Naive B cell (primary cell): ENCODE measurements at places on chromosomes 4 and X. TPM values are rescaled to one million over a fixed set of nuclear protein-coding genes. Genes with fewer than 3 reads are reported as not detected.

HSD17B13 gene
- polyA plus RNA-seq: not detected

CDKL2 gene
- not detected for polyA plus RNA-seq

CCDC110 gene
- polyA plus RNA-seq: 0.16 TPM

AKAP4 gene
- not detected for polyA plus RNA-seq

MAP7D3 gene
- polyA plus RNA-seq: 0.26 TPM

GEMIN8 gene
- 24.4 TPM for polyA plus RNA-seq

MAGED1 gene
- polyA plus RNA-seq: 39.0 TPM

KIAA1210 gene
- not detected for polyA plus RNA-seq

AFM gene
- polyA plus RNA-seq: not detected

S100G gene
- not detected for polyA plus RNA-seq

MEPE gene
- not detected for polyA plus RNA-seq

SPIN2A gene
- polyA plus RNA-seq: not detected

HEPH gene
- not detected for polyA plus RNA-seq
